ENCODE measurements at places on chromosomes 5 and 9.

- no peak for DNase-seq
Measured at GRCh38 chr9:87875831-87876545, 6.7 kb upstream of the SPATA31E1 start.

DNA sequence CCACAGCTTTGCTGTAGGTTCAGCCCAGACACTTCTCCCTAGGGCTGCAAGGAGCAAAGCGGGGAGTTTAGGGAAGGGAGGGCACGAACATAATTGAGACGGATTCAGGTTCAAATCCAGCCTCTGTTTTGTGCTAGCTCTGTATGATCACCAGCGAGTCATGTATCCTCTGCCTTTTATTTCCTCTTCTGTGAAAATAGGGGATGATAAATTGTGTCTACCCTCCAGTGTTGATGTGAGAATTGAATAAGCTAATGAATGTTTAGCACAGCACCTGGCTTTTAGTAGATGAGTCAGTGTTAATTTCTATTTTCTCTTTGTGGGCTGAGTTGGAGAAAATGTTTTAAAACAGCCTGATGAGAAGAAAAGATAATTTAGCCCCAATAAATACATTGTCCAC is 6.2 kb downstream of the MLANA start:
- DNase-seq = no peak

DNA sequence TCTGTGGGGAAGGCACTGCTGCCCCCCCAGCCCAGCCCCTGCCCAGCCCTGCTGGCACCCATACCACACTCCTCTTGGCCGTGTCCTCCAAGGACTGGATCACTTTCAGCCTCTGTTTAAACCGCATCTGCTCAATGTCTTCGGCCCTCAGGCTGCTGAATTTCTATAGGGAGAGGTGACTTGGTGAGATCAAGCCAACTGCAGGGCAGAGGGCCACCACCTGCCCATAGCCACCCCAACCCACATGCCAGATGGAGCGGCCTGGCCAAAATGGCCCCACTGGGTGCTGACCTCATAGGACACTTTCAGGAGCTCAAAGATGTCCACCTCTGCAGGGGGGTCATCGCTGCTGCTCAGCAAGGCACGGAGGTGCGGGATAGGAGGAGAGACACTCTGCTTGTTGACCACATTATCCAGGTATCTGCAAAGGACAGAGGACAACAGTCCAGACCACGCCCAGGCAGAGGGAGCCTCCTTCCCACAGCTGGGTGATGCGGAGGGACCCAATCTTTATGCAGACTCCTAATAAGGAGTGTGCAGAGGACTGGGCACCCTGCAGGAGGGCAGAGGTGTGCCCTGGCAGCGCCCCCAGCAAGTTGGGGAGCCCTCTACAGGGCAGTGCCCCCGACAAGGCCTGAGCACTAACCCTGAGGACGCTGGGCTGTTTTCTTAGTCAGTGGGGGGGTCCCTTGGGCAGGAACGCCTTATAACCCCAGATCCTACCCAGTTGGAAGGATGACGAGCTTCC is 14.4 kb upstream of the MRNIP start:
- DNase-seq = no peak

- DNase-seq = no peak
Measured at GRCh38 chr5:177233206-177233605, 70.3 kb downstream of the RAB24 start.

DNA sequence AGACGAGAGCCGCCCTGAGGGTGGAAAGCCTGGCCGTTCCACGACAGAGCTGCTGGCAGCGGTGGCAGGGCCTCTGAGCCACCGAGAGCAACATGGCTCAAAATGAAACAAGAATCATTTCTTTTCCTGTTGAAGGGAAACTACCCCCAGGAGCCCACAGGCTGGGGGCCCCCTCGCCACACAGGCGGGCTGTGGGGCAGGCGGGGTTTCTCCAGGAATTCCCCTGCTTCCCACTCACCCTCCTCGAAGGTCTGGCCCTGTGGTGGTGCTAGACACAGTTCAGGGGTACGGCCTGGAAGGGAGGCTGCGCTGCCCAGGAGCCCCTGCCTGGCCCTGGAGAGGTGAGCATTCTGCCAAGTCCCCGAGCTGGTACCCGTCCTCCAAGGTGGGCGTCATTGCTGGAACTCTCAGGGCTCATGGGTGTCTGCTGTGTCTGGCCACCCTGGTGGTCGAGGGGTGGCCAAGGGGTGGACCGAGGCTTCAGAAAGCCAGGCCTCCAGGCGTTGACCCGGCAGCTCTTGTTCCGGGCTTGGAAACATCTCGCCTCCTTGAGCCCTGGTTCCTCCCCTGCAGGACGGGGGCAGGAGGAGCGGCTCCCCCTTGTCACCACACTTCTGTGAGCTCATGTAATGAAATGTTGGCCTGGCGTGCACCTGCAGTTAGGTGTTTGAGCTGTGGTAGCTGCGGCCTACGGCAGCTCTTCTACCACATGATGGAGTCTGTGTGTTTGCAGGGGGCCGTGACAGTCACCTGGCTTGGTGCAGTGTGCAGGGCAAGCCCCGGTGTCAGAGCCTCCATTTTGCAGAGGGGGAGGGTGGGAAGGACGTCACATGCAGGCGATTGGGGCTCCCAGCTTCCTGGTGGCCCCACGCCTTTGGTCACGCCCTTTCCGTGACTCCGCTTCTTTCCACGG is 65.3 kb downstream of the RXRA start:
- peak; percentile 69 for DNase-seq

Measured in T-helper 9 cell (primary cell).